ENCODE measurements at places on chromosomes 6 and 20. TPM values are rescaled to one million over a fixed set of nuclear protein-coding genes. Genes with fewer than 3 reads are reported as not detected.

Gene HSPA12B
- not detected for total RNA-seq

Gene COL21A1
- 23.1 TPM for total RNA-seq

Gene SF3B5
- total RNA-seq = 44.6 TPM

Gene RSPH9
- total RNA-seq = 0.83 TPM

Gene RNF182
- total RNA-seq = 9.7 TPM

Gene SLC26A8
- 0.07 TPM for total RNA-seq

Gene FLRT3
- 0.52 TPM for total RNA-seq

Gene VSX1
- not detected for total RNA-seq

Gene GABRR1
- total RNA-seq = not detected

Gene BPIFB2
- total RNA-seq = not detected

Gene SCUBE3
- 153 TPM for total RNA-seq

Gene CTAGE9
- not detected for total RNA-seq

Gene RIMS1
- 2.3 TPM for total RNA-seq

Gene TUBB2B
- 3.9 TPM for total RNA-seq

Gene BTN1A1
- not detected for total RNA-seq

Gene ELOVL4
- 5.4 TPM for total RNA-seq

Gene SLC17A1
- total RNA-seq = not detected

Gene FKBP1C
- total RNA-seq = 2.9 TPM

Gene DACT2
- 0.07 TPM for total RNA-seq

Gene SLC2A10
- total RNA-seq = 61.1 TPM

Gene KIZ
- 8.2 TPM for total RNA-seq

Gene SIRPD
- total RNA-seq = not detected

Gene EEF1A2
- 3.5 TPM for total RNA-seq

Gene CRISP3
- not detected for total RNA-seq

Gene TFAP2D
- 0.46 TPM for total RNA-seq

Gene NQO2
- total RNA-seq = 33.9 TPM

Gene HLA-DOA
- not detected for total RNA-seq

Gene RWDD1
- total RNA-seq = 14.2 TPM

Gene ECT2L
- not detected for total RNA-seq

Gene PTCHD4
- total RNA-seq = 4.4 TPM

Gene TREML2
- not detected for total RNA-seq

Gene FAM217A
- total RNA-seq = not detected

Gene RRAGD
- 3.8 TPM for total RNA-seq

All from smooth muscle cell of the pulmonary artery (primary cell).